Lung microvascular endothelial cell (primary cell): ENCODE measurements at places on chromosomes 12 and 14.
A peak's percentile ranks its signal among the peaks of the same experiment; 100 is the strongest.

GRCh38 chr12:132246997-132247717 lies 82.2 kb downstream of the GALNT9 start:
- DNase-seq: no peak

DNA sequence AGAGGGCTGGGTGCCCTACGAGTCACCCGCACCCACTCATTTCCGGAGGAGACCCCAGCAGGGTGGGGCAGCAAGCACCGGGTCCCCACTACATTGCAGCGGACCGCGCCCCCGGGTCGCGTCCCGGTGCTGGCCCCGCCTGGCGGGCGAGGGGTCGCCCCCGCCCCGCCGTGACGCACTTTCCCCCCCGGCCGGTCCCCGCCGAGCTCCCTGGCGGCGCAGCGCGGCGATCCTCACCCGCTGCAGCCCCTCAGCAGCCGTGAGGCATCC lies 106.1 kb downstream of the PRICKLE1 start:
- peak; percentile 82 for DNase-seq

DNA sequence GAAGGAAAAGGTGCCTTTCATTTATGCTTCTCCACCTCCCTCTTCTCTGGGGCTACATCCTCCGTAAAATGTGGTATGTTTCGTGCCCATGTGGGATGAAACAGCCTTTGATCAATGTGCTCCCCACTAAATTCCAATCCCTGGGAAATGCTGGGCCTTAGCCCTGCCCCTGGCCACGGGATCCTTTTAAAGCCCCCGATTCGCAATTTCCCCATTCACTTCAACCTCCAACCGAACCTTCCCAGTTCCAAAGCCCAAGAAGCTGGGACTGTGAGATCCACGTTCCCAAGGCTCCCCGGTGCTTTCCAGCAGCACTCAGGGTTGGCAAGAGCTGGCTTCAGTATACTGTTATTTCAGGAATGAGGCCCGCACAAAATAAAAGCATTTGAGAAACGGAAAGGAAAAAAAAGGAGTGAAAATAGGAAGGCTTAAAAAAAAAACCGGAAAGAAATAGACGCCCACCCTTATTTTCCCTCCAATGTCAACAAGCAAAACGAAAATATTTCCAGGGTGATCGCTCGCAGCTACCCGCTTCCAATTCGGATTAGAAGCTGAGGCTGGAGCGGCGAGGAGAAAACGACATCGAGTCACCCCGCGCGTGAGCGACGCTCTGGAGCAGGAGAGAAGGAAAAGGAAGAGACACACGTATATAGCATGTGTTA lies 1.3 kb upstream of the FOXG1 start:
- no peak for DNase-seq

GRCh38 chr12:100215209-100215608 lies 14.6 kb downstream of the ACTR6 start:
- DNase-seq: no peak

DNA sequence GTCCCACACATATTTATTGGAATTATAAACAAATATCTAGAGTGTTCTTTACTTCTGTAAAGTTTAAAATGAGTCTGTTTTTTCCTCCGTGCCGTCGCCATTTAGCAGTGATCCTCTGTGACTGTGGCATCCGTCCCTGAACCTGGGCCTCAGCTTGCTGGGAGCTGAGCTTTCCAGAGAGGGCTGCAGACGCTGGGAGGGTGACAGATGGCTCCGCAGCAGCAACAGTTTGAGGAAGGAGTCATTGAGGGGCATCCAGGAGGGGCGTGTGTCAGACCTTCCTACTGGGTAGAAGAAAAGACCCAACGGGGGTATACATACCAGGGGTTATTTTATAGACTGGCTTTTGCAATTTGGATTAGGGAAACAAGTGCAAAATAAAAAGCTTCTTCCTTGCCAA lies 47.9 kb downstream of the NEUROD4 start:
- DNase-seq: no peak

- no peak for DNase-seq
Measured at GRCh38 chr14:34684578-34684977, 29.8 kb downstream of the CFL2 start.
